ENCODE measurements at places on chromosomes 6 and 20.

- DNase-seq, result no peak
Measured at GRCh38 chr6:55713436-55713835, 134.4 kb upstream of the HMGCLL1 start.

DNA sequence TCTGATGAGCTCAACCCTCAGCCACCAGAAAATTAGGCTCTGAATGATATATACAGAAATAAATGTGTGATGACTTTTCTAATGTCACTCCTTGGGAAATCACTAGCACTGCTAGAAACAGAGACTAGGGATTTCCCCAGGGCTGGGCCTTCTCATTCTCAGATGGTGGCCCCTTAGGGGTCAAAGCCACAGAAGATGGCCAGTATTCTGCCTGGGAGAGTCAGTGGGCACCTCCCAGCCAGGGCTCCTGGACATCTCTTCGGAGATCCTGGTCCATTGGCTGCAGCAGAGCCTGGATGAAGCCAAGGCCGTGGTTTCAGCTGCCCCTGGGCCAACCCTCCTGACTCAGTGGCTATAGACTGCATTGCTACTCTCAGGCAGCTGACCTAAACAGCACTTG lies 276.9 kb upstream of the SUPT3H start:
- DNase-seq, result no peak

- no peak for DNase-seq
Measured at GRCh38 chr6:116157391-116157790, 31.5 kb upstream of the COL10A1 start.

- DNase-seq, result no peak
Measured at GRCh38 chr20:52569201-52569600, 377.6 kb upstream of the ZFP64 start.

- DNase-seq, result no peak
Measured at GRCh38 chr6:169702840-169703246, 917 bp downstream of the C6orf120 start.

- no peak for DNase-seq
Measured at GRCh38 chr6:30319146-30319835, 7.4 kb upstream of the TRIM39 start.

- DNase-seq, result no peak
Measured at GRCh38 chr20:63619086-63619485, 7.8 kb downstream of the GMEB2 start.

DNA sequence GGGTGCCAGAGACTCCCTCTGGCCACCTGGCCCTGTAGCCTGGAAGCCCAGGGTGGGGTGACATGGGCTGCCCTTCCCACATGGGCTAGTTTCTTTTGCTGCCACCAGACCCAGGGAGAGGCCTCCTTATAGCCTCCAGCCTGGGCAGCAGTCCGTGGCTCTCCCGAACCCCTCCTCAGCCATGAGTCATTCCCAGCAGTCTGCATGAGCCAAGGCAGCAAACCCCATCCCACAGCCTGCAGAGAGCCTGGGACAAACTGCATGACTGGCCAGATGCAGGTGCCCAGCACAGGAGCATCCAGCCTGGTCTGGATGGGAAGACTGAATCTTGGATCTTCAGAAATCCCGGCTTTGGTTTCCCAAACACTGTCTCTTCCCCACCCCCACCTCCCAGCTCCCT lies 75.7 kb downstream of the MRPL14 start:
- no peak for DNase-seq

DNA sequence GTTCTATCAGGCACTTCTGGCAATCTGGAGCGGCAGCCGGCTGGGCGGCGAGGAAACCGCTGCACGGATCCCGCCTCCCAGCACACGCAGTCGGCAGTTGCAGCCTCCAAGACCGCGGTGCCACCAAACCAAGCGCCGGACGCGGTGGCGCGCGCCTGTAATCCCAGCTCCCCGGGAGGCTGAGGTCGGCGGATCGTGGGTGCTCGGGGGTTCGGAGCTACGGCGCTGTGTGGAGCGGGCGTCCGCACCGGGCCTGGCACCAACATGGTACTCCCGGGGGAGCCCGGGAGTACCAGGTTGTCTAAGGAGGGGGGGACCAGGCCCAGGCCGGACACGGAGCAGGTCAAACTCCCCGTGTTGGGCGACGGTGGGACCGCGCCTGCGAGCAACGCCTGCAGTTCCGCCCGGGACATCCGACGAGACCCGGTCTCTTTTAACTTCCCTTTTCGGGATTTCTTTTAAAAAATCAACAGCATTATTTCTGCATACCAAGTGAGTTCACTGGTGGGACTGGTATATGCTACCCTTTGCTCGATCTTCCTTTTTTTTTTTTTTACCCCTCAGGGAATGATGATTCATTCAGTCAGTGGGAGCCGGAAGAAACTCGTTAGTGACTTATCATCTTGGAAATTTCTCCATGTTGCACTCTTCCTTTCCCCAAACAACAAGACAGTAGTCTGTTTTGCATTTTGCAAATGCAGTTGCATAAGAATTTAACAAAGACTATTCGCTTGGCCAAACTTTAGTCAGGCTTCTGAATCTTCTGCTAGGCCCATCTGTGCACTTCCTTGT lies 27.6 kb downstream of the ZNF311 start:
- DNase-seq, result no peak

DNA sequence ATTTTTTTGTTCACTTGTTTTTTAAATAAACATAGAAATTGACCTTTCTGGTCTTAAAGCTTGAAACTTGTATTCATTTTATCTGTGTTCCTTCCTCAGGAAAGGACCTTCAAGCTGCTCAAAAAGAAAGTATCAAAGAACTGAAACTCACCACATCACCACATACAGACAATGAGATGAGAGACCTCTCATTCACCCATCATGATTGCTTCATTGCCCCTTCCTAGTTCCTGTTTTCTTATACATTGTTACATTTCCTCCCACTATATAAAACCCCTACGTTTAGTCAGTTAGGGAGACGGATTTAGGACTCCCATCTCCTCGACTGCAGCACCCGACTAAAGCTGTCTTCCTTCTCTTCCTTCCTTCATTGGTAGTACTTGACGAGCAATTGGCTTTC lies 180.5 kb upstream of the OPRM1 start:
- DNase-seq, result no peak

GRCh38 chr6:170542031-170542719 lies 10.9 kb downstream of the PSMB1 start:
- DNase-seq, result no peak

DNA sequence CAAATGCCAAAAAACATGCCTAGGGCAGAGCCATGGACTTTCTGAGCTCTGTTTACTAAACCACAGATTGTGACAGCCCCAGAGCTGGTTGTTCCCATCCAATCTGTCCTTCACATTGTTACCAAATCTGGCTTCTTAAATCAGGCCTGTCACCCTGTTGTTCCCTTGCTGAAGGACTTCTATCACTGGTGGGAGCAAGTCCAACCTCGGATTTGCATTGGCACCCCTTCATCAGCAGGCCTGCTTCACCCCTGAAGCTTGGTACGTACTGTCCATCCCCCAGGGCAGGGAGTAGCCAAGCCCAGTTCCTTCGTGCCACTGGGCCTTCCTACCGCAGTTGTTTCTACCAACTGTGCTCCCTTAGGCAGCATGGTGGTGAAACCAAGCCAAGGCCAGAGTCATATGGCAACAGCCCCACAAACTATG lies 357.3 kb upstream of the JARID2 start:
- no peak for DNase-seq

DNA sequence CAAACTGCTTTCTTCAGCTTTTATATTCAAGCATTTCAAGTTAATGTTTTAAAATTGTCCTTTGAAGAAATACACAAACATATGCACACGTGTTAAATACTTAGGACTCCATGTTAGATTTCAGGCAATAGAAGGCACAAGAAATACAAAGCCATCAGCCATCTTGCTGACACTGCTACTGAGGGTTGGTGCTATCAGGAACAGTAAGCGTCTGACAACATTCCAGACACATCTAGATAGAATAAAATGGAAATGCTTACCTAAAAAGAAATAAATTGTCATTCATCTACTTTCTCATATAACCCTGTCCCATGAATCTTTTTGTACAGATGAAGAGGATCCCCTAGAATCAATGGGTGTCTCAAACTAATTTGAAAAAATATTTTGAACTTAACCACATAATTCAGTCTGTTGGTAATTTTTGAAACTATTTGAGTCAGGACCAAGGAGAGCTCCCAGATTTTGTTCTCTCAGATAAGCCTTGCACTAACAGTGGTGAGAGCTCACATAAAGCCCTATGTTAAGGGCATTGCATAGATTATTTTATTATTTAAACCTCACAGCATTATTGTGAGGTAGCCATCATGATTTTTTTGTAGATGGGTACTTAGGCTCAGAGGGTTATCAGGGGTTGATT lies 631.1 kb upstream of the POU3F2 start:
- no peak for DNase-seq

DNA sequence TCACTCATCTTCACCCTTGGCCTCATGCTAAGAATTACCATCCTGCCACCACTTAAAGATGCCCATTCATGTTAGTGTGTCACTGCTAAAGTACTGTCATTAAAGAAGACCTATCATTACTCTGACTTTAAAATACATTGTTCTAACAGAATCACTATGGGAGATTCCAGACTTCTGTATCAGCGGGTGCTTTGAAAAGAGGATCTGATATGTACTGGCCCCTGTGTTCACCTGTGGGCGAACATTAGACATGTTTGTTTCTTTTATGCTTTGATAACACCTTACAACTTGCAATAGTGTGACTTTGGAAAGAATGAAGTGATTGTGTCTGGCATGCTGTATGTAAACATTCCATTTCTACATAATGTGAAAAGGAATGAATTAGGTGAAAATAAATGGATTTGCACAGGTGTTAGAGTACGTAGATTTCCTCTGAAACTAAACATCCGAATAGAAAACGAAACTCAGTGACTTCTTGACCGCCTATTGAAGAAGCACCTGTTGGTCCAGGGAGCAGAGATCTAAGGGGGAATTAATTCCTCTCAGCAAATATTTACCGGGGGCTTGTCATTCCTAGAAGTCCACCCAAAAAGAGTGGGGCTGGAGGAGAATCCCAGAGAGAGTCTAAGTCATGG lies 132.3 kb downstream of the CARMIL1 start:
- DNase-seq, result no peak

- DNase-seq, result no peak
Measured at GRCh38 chr6:4114123-4114522, 21.3 kb downstream of the ECI2 start.

GRCh38 chr6:132733814-132734213 lies 20.0 kb upstream of the VNN1 start:
- no peak for DNase-seq

- no peak for DNase-seq
Measured at GRCh38 chr20:57161478-57162361, 104.7 kb downstream of the BMP7 start.

- DNase-seq, result no peak
Measured at GRCh38 chr6:14086701-14087100, 30.9 kb upstream of the CD83 start.

GRCh38 chr6:101439790-101440189 lies 46.3 kb downstream of the GRIK2 start:
- no peak for DNase-seq

GRCh38 chr20:50425076-50425475 lies 85.1 kb upstream of the PTPN1 start:
- no peak for DNase-seq

DNA sequence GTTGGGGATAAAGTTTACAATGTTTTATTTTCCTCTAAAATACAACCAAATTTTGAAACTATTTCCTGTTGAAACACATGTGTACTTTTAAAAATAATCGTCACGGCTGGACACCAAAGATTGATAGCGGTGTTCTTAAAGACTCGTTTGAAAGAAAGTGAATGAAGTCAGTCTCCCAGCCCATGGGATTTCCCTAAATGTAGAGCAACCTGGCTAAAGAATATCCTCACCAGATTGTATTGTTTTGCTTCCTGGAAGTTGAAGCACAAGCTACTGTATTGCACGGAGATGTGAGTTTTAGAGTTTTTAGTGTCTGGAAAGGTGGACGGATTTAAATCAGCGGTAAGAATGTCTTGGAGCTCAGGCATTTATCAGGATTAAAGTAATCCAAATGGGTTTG lies 189.5 kb downstream of the THBS2 start:
- DNase-seq, result no peak

- no peak for DNase-seq
Measured at GRCh38 chr6:130647246-130647645, 180.0 kb upstream of the SMLR1 start.

- DNase-seq, result no peak
Measured at GRCh38 chr20:41540459-41540858, 77.7 kb downstream of the CHD6 start.

DNA sequence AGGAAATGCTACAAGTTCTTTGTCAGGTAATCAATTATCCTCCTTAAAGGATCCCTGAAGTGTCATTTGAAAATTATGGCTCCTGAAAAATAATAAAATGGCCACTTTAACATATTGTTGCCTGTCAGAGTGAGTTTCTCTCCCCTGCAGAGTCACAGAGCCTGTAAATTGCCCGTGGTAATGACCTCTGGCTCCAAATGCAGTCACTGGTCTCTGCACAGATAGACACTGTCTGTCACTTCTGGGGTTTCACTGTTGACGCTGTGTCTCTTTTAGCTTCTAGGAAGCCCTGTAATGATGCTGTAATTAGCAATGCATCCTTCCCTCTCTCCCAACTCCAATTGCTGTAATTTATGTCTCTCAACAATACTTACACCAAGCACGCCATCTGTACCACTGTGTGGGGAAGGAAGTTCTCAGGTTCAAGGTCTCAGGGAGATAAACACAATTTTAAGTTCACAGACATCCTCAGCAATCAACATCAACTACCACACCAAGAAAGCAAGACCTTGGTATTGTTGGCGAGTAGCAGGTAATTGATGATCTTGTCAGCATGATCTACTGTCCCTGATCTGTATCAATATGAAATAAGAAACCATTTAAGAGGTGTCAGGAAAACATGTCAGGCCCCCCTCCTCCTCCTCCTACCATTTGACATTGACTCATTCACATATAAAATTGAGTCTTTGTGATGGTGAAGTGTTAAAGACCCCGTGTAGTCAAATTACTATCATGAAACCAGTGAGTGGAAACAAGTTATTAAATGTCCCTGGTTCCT lies 91.2 kb upstream of the SULF2 start:
- no peak for DNase-seq

- DNase-seq, result no peak
Measured at GRCh38 chr6:4670290-4670689, 105.9 kb upstream of the CDYL start.

DNA sequence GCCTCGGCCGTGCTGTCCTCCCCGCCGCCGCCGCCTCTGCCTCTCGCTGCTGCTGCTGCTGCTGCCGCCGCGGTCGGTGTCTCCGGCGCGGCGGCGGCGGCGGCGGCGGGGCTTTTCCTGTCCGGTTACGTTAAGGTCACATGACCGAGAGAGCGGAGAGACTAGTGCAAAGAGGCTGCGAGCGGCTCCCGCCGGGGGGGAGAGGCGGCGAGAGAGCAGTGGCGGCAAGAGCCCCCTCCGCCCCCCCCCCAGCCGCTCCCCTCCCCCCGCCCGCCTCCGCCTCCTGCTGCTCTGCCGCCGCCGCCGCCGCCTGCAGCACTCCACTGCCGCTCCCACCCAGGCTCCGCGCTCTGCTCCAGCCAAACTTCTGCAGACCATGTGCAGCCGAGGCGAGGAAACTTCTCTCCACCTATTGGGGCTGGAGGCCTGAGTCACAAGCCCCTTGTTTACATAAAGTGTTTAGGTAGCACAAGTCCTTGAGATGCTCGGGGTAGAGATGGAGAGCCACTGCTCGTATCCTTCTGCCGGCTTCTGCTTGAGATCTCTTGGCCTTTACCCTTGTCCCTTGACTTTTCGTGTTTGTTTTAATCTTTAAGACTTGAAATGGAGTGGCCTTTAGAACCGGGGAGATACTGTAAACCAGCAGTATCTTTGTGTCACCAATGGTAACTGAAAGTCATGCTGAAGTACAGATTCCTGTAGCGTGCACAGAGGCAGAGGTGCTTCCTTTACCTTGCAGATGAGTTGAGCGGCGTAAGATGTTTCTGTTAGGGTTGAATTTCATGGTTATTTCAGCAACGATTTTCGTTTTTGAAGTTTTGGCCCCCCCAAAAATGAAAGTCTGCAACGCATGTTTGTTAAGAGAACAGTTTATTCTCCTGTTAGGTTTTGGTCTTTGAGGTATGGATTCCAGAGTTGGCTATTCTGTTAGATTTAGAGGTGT lies at the start of gene ZBTB2:
Gene ZBTB2, minus strand, starts transcription at position 89 of the 943 bp plus-strand sequence. CDS start 17,922 bp downstream, outside the sequence.
- peak; percentile 69 for DNase-seq

Measured in T-helper 17 cell (primary cell).